ENCODE measurements at places on chromosomes 7 and 10. TPM values are rescaled to one million over a fixed set of nuclear protein-coding genes. Genes with fewer than 3 reads are reported as not detected.

GRCh38 chr7:27873981-27874957, 134.3 kb downstream of the TAX1BP1 start:
- no peak overlapping the region for H3K27ac ChIP-seq
- H3K4me1 ChIP-seq, result peaks cover 2% of the 10 kb centered on the region
- no peak for DNase-seq
- H3K27me3 ChIP-seq, result peaks cover 6% of the 10 kb centered on the region
- no peaks in the 10 kb centered on the region for H3K36me3 ChIP-seq
- H3K4me3 ChIP-seq, result no peak overlapping the region

AKR1C8 gene
- total RNA-seq, result 0.18 TPM

DNA sequence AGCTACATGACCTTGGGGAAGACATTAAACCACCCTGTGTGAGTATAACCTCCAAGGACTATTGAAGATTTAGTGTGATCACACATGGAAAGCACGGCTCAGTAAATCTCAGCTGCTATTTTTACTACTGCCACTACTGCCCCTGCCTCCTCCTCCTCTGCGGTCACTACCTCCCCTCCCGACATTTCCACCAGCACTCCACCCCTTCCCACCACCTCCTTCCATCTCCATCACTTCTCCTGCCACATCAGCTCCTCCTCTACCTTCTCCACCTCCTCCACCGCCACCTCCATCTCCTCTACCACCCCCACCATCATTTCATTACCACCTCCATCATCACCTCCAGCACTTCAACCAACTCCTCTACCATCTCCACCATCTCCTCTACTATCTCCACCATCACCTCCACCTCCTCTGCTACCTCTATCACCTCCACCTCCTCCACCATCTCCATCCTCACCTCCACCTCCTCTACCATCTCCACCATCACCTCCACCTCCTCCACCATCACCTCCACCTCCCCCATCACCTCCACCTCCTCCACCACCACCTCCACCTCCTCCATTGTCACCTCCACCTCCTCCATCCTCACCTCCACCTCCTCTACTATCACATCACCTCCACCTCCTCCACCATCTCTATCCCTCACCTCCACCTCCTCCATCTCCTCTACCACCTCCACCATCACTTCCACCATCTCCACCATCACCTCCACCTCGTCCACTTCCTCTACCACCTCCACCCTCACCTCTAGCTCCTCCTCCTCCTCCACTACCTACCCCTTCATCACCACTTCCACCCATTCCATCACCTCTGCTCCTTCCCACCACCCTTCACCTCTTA, 69.4 kb downstream of the GRB10 start:
- peak overlapping the region; percentile 34 for H3K27ac ChIP-seq
- peaks cover 9% of the 10 kb centered on the region for H3K27me3 ChIP-seq
- H3K4me1 ChIP-seq, result peaks cover 9% of the 10 kb centered on the region
- no peak overlapping the region for H3K4me3 ChIP-seq

- no peak overlapping the region for H3K27ac ChIP-seq
- DNase-seq, result no peak
- peaks cover 2% of the 10 kb centered on the region for H3K27me3 ChIP-seq
- no peak overlapping the region for H3K4me3 ChIP-seq
- H3K36me3 ChIP-seq, result no peaks in the 10 kb centered on the region
Measured at GRCh38 chr10:125076891-125077541, 83.3 kb downstream of the CTBP2 start.

CROT gene
- 12.5 TPM for total RNA-seq

RALA gene
- 33.9 TPM for total RNA-seq

PRKCQ gene
- 60.1 TPM for total RNA-seq

BMI1 gene
- total RNA-seq, result 26.4 TPM

DNA sequence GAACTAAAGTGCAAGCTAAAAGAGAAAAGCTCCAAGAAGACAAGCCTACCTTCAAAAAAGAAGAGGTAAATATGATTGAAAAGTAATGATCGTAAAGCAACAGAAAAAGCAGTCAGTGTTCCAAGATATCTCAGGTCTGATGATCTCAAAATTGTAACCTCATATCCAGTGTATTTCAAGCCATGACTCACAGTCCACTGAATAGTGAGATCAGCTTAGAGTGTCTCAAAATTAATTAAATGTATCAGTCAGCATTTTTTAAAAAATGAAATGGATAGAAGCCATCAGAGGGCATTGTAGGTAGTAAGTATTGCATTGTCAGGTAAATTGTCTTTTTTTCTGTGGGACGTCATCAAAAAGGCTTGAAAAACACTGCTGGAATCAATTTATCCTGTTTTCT, 50.6 kb upstream of the AGBL3 start:
- H3K27ac ChIP-seq, result no peak overlapping the region
- peaks cover 11% of the 10 kb centered on the region for H3K4me1 ChIP-seq
- H3K27me3 ChIP-seq, result no peaks in the 10 kb centered on the region

DNA sequence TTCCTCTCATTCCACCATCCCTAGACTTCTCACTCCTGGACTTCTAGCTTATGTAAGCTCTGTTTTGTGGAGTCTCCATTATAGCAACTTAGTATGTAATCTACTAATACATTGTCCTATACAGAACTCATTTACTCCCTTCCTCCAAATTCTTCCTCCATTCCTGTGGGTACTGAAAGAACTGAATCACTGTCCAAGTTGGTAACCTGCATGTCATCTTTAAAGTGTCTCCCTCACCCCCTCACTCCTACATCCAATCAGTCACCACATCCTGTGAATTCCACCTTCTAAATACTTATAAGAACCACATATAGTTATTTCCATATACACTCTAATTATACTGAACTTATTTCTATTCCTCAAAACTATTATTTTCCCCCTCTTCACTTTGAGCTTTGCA, 20.3 kb downstream of the AASS start:
- no peaks in the 10 kb centered on the region for H3K27me3 ChIP-seq
- no peak overlapping the region for H3K27ac ChIP-seq
- no peaks in the 10 kb centered on the region for H3K4me1 ChIP-seq
- H3K4me3 ChIP-seq, result no peak overlapping the region
- no peaks in the 10 kb centered on the region for H3K36me3 ChIP-seq

GRCh38 chr10:119028900-119029612, 458 bp upstream of the NANOS1 start:
- peak; percentile 87 for DNase-seq
- peaks cover 21% of the 10 kb centered on the region for H3K4me1 ChIP-seq
- H3K27me3 ChIP-seq, result peaks cover 4% of the 10 kb centered on the region
- H3K36me3 ChIP-seq, result peaks cover 24% of the 10 kb centered on the region
- peak overlapping the region; percentile 57 for H3K4me3 ChIP-seq
- H3K27ac ChIP-seq, result no peak overlapping the region

- H3K27ac ChIP-seq, result no peak overlapping the region
- no peak overlapping the region for H3K4me3 ChIP-seq
- DNase-seq, result no peak
- peaks cover 45% of the 10 kb centered on the region for H3K27me3 ChIP-seq
- peaks cover 8% of the 10 kb centered on the region for H3K4me1 ChIP-seq
Measured at GRCh38 chr7:87473986-87474385, 1.5 kb downstream of the ABCB4 start.

- no peak for DNase-seq
- H3K36me3 ChIP-seq, result no peaks in the 10 kb centered on the region
- no peak overlapping the region for H3K27ac ChIP-seq
- no peak overlapping the region for H3K4me3 ChIP-seq
Measured at GRCh38 chr7:6252341-6252746, 20.1 kb downstream of the CYTH3 start.

DNA sequence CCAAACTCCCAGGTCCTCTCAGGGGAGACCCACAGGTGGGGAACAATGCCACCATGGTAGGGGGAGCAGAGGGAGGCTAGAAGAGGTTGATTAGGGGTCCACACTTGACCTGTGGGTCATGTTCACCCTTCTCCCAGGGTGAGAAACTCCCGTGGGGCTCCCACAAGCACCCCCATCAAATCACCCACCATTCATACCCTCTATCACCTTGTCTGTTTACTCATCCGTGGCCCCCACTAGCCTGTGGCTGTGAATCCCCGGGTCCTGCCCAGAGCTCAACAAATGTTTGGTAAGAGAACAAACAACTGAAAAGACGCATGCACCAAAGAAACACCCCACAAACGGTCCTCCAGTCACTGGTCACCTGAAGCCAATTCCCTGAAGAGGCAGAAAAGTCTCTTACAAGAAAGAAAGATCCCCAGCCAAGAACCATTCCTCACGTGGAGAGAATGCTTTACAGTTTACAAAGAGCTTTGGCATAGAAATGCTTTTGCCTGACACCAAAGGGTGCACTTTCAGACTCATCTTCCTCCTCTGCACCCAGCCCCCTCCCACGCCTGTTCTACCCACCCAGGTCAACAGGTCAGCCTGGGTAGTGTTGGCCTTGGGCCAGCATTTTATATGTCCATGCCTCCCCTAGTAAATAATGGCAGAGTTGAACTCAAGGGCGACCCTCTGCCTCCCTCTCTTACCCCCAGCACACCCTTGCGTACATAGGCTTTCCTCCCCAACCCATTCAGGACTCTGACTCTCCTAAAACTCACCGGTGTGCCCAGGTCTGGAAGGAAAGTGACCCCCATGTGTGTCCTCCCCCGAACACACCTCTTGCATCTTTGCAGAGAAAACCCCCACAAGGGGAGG, 1.9 kb downstream of the ZCCHC24 start:
- H3K27me3 ChIP-seq, result peaks cover 30% of the 10 kb centered on the region
- H3K36me3 ChIP-seq, result no peaks in the 10 kb centered on the region
- peak overlapping the region; percentile 83 for H3K27ac ChIP-seq

GRCh38 chr10:79331709-79332108, 15.6 kb upstream of the PPIF start:
- H3K4me3 ChIP-seq, result no peak overlapping the region
- no peaks in the 10 kb centered on the region for H3K27me3 ChIP-seq
- peak overlapping the region; percentile 47 for H3K27ac ChIP-seq
- DNase-seq, result peak; percentile 60

CUBN gene
- total RNA-seq, result 0.68 TPM

DNA sequence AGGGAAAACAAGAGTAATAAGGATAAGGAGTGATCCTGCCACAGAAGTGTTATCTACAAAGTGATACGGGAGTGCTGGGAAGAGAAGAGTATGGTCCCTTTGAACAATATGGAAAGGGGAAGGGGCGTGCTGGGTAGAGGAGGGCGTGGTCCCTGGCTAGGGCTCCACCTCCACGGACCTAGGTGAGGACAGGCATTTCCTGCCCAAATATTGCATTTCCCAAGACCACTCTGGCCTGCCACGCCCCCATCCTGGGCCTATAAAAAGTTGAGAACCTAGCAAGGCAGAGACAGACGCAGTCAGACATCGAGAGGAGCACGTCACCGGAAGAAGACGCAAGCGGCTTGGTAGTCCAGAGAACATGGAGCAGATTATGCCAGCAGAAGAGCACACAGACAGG, 22.8 kb downstream of the VSTM4 start:
- H3K27me3 ChIP-seq, result peaks cover 2% of the 10 kb centered on the region
- no peak for DNase-seq
- no peak overlapping the region for H3K4me3 ChIP-seq
- no peaks in the 10 kb centered on the region for H3K36me3 ChIP-seq
- H3K4me1 ChIP-seq, result no peaks in the 10 kb centered on the region
- H3K27ac ChIP-seq, result no peak overlapping the region

GRCh38 chr7:76346097-76346496, 12.7 kb downstream of the YWHAG start:
- no peaks in the 10 kb centered on the region for H3K27me3 ChIP-seq
- peaks cover 49% of the 10 kb centered on the region for H3K4me1 ChIP-seq
- H3K4me3 ChIP-seq, result no peak overlapping the region
- peak overlapping the region; percentile 83 for H3K27ac ChIP-seq
- peaks cover 73% of the 10 kb centered on the region for H3K36me3 ChIP-seq

KIAA1549 gene
- total RNA-seq, result 1.5 TPM

DNA sequence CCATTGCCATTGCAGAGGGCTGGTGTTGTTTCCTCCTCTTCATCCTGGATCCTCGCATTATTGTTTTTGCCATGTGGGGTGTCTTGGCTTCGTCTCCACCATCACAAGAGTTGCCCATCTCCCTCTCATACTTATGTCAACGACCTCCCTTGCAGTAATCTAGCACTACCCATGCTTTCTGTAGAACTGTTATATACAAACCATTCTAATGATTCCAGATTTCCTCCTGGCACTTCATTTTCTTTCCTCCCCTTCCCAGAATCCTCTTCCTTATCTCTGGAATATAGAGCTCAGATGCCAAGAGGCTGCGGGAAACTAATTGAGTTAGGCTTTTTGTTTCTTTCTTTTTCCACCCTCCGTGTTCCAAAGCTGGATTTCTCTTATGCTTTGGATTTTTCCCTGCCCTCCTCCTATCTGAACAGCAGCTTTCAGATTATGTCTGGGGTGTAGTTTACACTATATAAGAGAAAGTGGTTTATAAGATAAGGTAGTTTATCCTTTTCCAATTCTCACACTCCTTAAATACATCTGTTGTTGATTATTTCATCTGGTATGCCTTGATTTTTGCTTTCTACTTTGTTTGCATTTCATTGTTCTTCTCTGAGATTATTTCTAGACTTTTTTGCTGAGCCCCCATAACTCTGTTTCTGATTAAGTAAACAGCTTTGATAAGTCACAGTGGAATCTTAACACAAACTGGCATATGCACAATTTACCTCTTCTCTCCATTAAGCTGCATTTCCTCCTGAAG, 264.1 kb downstream of the BICC1 start:
- no peaks in the 10 kb centered on the region for H3K4me1 ChIP-seq
- H3K4me3 ChIP-seq, result no peak overlapping the region
- no peak for DNase-seq
- peaks cover 2% of the 10 kb centered on the region for H3K27me3 ChIP-seq
- no peak overlapping the region for H3K27ac ChIP-seq

DNA sequence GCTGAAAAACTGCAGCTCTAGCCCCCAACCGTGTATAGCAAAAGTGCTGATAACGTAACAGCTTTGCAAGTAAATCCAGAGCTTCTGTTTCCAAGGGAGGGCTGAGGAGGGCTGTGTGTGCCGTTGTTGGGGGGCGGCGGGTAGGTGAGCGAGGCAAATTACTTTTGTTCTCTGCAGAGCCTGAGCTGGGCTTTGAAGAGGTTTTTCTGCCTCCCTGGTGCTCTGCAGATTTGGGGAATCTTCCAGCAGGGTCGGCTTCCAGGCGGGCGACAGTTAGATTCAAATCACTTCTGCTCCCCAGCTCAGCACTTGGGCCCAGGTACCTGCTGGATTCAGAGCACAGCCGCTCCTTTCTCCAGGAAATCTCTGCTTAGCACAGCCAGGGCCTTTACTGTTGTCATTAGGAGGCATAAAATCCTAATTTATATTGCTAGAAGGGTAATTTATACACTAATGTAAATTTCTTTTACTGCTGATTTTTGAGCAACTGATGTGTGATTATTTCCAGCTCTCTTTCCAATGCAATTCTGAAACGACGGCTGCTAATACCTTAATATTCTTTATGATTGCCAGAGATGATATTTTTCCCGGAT, 442.4 kb downstream of the TYW1 start:
- DNase-seq, result no peak
- no peak overlapping the region for H3K4me3 ChIP-seq
- H3K4me1 ChIP-seq, result no peaks in the 10 kb centered on the region
- H3K27me3 ChIP-seq, result no peaks in the 10 kb centered on the region

CYP3A4 gene
- not detected for total RNA-seq

GRCh38 chr10:123555616-123556015, 110.5 kb upstream of the GPR26 start:
- H3K27ac ChIP-seq, result no peak overlapping the region
- H3K4me3 ChIP-seq, result no peak overlapping the region
- H3K36me3 ChIP-seq, result no peaks in the 10 kb centered on the region
- no peaks in the 10 kb centered on the region for H3K27me3 ChIP-seq
- H3K4me1 ChIP-seq, result no peaks in the 10 kb centered on the region
- no peak for DNase-seq

GRCh38 chr7:20561466-20561865, 54.0 kb upstream of the ABCB5 start:
- H3K4me3 ChIP-seq, result no peak overlapping the region
- H3K4me1 ChIP-seq, result no peaks in the 10 kb centered on the region
- DNase-seq, result no peak
- H3K27me3 ChIP-seq, result no peaks in the 10 kb centered on the region

TYW1B gene
- total RNA-seq, result 3.2 TPM

GDF2 gene
- not detected for total RNA-seq

All from activated CD8-positive, alpha-beta T cell treated with anti-CD3 and anti-CD28 coated beads, Interleukin-2, amount 10 ng/mL, durations not matched to agents 7 days and 5 days (primary cell).